ENCODE measurements at places on chromosomes 16 and 17. TPM values are rescaled to one million over a fixed set of nuclear protein-coding genes. Genes with fewer than 3 reads are reported as not detected.

Gene SRCIN1
- total RNA-seq, result 20.0 TPM

GRCh38 chr16:85303354-85303883, 191.1 kb upstream of the CIBAR2 start:
- H3K36me3 ChIP-seq, result no peaks in the 10 kb centered on the region
- no peak overlapping the region for H3K27ac ChIP-seq
- no peak overlapping the region for H3K4me3 ChIP-seq
- H3K27me3 ChIP-seq, result no peaks in the 10 kb centered on the region

DNA sequence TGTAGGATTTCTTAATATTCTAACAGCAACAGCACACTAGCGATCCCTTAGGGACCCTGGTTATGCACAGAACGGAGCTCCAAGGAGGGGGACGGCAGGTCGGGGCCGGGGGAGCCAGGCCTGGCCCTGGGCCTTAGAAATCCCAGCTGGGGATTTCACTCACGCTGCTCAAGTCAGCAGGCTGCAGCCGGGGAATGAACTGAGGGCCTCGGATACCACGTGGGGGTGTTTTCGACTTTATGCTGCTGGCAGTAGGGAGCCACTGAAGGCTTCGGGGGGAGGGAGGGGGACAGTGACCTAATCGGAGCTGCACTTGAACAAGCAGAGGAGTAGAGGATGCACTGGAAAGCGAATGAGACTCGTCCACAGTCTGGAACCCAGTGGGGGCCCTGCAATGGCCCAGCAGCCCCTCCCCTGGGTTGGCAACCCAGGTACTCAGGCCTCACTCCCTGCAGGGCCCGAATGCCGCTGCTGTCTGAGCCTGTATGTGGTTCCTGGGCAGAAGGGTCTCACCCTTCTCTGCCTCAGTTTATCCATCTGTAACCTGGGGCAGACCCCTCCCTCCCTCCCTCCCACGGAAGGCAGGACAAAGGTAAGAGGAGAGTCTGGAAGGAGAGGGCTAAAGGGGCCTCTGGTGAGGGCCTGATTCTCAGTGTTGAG, 53.7 kb downstream of the RPH3AL start:
- no peak for DNase-seq
- no peak overlapping the region for H3K27ac ChIP-seq
- H3K27me3 ChIP-seq, result no peaks in the 10 kb centered on the region
- peaks cover 6% of the 10 kb centered on the region for H3K36me3 ChIP-seq
- H3K4me1 ChIP-seq, result peaks cover 33% of the 10 kb centered on the region

DNA sequence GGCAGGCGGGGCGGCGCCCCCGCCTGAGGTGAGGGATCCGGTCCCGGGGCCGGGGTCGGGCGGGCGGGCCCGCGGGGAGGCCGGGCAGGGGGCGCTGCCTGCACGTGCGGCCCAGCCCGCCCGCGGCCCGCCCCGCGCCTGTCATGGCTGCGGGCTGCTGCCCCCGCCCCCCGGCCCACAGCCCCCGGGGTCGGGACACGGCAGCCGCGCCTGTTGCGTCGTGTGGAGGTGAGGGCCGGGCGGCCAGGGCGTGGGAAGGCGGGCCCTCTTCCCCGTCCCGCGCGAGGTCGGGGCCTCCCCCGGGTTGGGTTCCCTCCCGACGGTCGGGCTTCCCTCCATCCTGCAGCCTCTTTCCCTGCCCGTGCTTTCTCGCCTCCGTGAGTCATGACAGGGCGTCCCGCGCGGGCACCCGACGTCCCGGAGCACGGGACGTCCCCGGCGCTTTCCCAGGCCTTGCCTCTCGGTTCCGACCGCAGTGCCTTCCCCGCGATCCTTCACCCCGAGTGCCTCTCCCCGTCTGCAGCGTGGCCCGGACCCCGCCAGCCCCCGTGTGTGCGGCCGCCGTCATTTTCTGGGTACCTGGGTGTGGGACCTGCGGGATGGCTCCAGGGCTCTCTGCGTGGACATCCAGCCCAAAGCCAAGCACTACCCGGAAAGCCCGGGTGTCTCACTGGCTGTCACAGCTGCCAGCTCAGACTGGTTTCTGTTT, 76.7 kb downstream of the CHD9 start:
- H3K36me3 ChIP-seq, result no peaks in the 10 kb centered on the region
- no peaks in the 10 kb centered on the region for H3K27me3 ChIP-seq
- H3K4me1 ChIP-seq, result peaks cover 9% of the 10 kb centered on the region
- peak; percentile 6 for DNase-seq
- peak overlapping the region; percentile 68 for H3K4me3 ChIP-seq

Gene TMC8
- 2.0 TPM for total RNA-seq

Gene DDX19B
- 19.6 TPM for total RNA-seq
